NCI-H1930 (cell line): ENCODE measurements at places on chromosomes 1 and 21.

GRCh38 chr1:26009796-26010447 is 11.7 kb upstream of the EXTL1 start:
- no peak for DNase-seq

DNA sequence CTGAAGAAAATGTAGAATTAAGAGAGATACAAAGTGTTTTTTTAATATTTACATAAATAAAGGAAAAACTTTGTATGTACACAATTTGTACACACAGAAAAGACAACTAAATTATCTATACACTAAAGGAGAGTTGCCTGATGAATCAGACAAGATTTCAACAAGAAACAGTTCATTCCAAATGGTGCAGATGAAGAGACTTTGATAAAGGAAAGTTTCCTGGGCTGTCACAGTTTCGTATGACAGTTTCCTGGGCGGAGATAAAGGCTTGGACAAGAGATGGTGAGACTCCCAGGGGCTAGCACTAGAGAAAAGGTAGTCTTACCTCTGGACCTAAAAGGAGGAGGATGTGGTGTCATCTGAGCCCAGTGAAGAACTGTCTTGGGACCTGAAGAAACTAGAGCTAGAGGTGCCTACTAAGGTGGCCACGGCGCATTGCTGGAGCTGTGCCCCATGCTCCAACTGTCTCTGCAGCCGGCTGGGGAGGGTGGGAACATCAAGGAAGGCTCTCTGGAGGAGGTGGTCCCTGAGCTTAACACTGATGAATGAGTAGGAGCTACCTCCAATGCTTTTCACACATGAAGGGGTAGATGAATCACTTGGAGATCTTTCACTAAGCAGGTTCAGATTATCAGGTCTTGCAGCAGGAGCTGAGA is 32.2 kb downstream of the ETS2 start:
- no peak for DNase-seq

DNA sequence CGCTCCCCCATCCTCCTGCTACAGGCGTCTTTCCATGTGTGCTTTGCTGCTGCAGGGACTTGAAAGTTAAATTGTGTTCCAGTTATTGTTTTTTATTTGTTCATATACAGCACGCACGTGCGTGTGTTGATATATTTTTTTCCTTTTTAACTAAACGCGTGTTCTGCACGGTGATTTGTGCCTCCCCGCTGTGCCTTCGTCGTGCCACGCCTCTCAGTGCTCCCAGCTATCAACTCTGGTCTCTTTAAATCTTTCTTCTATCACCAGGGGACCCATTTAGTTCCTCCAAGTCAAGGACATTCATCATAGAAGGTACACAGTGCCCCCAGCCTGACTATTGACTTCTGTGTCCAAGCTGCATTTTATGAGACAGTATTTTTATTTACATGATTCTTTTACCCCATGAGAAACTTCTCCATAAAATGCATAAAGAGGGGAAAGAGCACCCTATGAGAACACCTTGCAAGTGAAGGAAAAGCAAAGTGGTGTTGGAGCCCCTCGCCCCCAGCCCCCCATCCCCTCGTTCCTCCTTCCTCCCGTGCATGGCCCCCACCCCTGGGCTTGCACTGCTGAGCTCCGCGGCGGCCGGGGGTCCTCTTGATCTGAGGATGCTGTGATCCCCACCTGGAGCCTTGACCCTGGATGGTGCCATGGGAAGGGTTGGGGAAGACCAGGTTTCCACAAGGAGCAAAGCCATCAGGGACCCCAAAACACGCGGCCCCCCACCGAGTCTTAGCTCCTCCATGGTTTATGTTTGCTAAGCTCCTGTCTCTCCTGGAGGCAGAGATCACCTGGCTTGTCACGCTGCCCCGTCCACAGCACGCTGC is 45.5 kb downstream of the KCNAB2 start:
- DNase-seq: no peak

DNA sequence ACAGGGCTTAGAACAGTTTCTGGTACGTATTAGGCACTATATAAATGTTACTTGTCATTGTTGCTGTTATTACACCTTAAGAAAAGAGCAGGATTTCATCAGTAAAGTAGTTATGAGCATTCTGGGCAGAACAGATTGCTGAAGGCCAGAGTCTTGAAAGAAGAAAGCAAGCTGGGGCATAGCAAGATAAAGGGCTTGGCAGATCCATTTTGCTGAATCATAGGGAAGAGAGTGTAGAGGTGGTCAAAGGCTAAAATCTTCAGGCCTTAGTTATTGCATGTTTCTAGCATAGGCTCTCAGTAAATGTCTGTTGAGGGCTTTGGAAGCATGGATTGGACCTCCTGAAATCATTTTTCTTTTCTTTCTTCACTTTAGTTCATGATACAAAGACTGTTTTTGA is 67.5 kb downstream of the PLA2G4A start:
- no peak for DNase-seq

GRCh38 chr1:27596261-27596660 is 7.7 kb downstream of the AHDC1 start:
- DNase-seq: no peak

DNA sequence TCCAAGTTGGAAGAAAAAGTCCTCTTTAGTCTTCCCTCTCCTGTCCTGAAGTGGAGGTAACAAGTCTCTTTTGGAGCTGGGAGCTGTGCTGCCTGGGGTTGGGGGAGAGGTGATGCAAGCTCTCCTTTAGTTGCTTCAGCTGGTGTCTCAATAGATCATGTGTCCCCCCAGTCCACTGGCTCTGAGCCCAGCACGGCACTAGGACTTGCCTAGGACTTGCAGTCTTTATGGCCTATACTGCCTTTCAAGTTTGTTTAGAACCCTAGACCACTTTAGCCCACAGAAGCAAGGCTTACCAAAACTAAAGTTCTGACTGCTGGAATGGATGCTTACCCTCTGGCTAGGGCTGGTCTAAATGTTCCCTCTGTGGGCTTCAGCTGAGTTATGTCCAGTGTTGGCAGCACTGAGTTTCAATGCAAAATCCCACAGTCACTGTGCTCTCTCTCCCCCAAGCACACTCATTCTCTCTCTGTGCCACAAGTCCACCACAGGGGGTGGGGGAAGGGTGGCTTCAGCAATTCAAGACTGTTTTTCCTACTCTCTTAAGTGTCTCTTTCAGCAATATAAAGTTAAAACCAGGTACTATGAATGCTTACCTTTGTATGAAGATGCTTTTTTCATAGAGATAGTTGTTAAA is 185.0 kb downstream of the DNAH14 start:
- no peak for DNase-seq

GRCh38 chr1:106465666-106466065 is 590.8 kb upstream of the PRMT6 start:
- DNase-seq: no peak
